ENCODE measurements at places on chromosomes 6 and 20. TPM values are rescaled to one million over a fixed set of nuclear protein-coding genes. Genes with fewer than 3 reads are reported as not detected.

LY6G6D gene
- total RNA-seq = 6.4 TPM

GRCh38 chr6:32614366-32615081 lies 22.7 kb upstream of the HLA-DQA1 start:
- no peaks in the 10 kb centered on the region for H3K36me3 ChIP-seq
- no peak overlapping the region for H3K27ac ChIP-seq
- H3K4me3 ChIP-seq = no peak overlapping the region
- no peaks in the 10 kb centered on the region for H3K27me3 ChIP-seq
- no peaks in the 10 kb centered on the region for H3K4me1 ChIP-seq
- no peak for DNase-seq

DNA sequence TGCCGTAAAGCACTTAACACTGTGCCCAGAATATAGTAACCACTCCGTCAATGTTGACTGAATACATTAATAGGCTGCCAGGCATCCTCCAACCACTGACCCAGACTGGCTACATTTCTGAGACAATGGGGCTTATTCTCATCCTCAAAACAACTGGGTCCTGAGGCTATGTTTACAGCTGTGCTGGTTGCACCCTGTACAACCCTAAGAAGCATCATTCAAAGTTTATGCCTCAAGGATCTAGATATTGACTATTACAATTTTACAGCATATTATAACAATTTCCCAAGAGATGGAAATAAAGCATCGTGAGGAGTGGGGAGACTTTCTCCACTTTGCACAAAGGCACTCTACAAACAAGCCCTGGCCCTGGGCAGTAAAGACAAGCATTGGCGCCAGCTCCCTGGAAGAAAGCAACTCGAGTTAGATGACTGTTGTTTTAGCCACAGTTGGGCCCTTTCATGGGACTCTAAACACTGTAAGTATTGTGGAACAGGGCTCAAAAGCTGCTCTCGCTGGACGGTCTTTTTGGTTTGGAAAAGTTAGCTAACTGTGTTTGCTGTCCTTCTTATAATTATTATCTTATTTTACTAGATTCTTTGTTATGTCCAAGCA lies 30.2 kb downstream of the MYLIP start:
- no peaks in the 10 kb centered on the region for H3K36me3 ChIP-seq
- DNase-seq = no peak
- H3K4me3 ChIP-seq = no peak overlapping the region
- no peaks in the 10 kb centered on the region for H3K27me3 ChIP-seq
- H3K27ac ChIP-seq = no peak overlapping the region
- H3K4me1 ChIP-seq = peaks cover 8% of the 10 kb centered on the region

DNA sequence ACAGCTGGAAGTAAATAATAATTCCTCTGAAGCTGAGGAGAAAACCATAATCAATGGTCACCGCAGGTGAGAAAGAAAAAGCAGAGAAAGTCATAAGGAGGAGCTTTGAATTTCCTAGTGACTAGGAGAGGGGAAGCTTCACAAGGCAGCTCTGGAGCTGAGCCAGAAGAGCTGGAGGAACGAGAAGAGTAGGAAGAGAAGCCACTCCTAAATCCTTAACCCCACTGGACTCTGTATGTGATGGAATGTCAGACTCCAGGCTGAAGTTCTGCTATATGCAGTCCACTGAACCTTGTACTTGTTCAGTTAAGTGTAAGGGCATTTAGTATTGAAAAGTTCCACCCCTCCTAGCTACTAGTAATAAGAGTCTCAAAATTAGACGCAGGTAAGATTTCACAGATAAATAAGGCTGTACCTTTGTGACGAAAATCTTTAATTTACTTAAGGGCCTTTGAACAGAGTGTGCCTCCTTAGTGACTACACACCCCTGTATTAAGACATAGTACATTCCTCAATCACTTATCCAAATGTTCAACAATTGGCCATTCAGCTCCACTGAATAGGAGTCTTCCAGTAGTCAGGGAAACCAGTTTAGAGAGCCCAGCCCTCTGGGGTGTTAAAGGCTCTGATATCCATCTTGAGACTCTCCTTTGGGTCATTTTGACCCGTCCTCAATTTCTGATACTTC lies 71.4 kb upstream of the UFL1 start:
- DNase-seq = no peak
- H3K4me1 ChIP-seq = no peaks in the 10 kb centered on the region
- H3K27me3 ChIP-seq = no peaks in the 10 kb centered on the region
- H3K27ac ChIP-seq = no peak overlapping the region
- H3K36me3 ChIP-seq = no peaks in the 10 kb centered on the region
- H3K4me3 ChIP-seq = no peak overlapping the region

GRCh38 chr6:150093397-150093796 lies 24.5 kb upstream of the ULBP3 start:
- DNase-seq = no peak
- no peak overlapping the region for H3K4me3 ChIP-seq
- no peaks in the 10 kb centered on the region for H3K27me3 ChIP-seq
- H3K36me3 ChIP-seq = no peaks in the 10 kb centered on the region
- no peak overlapping the region for H3K27ac ChIP-seq

GRCh38 chr20:25353747-25354705 lies 36.6 kb downstream of the ABHD12 start:
- no peaks in the 10 kb centered on the region for H3K36me3 ChIP-seq
- no peak for DNase-seq
- H3K4me3 ChIP-seq = no peak overlapping the region
- no peaks in the 10 kb centered on the region for H3K4me1 ChIP-seq
- H3K27ac ChIP-seq = peak overlapping the region; percentile 72
- no peaks in the 10 kb centered on the region for H3K27me3 ChIP-seq

SNTA1 gene
- total RNA-seq = 42.7 TPM

DNA sequence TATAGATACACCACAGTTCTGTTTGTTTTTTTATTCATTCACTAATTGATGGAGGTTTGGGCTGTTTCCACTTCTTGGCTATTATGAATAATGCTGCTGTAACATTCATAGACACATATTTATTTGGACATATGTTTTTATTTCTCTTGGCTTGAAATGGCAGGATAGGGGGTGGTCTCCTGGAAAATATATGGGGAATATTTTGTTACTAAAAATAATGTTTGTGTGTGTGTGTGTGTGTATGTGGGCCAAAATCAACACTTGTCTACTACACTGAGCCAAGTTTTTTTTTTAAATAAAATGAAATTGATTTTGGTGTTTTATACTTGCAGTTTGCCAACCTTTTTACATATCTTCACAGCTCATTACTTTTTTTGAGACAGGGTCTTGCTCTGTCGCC lies 264.4 kb upstream of the SULF2 start:
- no peaks in the 10 kb centered on the region for H3K4me1 ChIP-seq
- DNase-seq = no peak
- no peak overlapping the region for H3K4me3 ChIP-seq
- no peak overlapping the region for H3K27ac ChIP-seq

RIPOR2 gene
- total RNA-seq = 6.1 TPM

DNA sequence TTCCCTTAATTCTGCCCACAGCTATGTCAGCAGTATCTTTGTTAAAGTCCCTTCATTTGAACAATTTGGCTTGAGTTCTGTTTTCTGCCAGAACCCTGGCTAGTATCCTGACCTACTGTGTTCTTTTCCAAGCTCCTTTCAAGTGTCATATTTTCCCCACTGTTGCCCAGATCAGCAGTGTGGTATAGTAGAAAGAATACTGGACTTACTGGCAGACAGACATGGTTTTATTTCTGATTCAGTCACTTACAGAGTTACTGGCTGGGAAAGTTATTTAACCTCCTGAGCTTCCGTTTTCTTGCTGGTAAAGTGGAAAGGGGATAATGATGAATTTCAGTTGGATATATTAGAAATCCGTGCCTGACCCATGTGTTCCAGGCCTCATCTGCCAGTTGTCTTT lies 39.8 kb upstream of the RAB23 start:
- no peaks in the 10 kb centered on the region for H3K27me3 ChIP-seq
- H3K4me1 ChIP-seq = peaks cover 72% of the 10 kb centered on the region
- no peaks in the 10 kb centered on the region for H3K36me3 ChIP-seq
- no peak for DNase-seq
- no peak overlapping the region for H3K4me3 ChIP-seq

DNA sequence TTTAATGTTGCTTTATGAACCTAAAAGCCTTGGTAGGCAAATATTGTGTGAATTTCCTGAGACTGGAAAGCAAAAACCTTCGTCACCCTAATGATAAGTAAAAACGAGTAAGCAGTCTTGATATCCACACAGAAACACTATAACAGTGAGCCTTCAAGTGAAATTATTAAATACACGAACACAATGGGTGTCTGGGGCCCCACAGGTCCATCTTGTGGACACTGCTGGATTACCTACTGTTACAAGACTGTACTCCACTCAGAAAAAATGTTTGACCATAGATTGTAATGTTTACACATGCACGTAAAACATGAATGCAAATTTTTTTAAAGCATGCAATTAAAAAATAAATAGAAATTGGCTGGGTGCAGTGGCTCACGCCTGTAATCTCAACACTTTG lies 466.9 kb downstream of the CD83 start:
- H3K4me1 ChIP-seq = no peaks in the 10 kb centered on the region
- no peak overlapping the region for H3K4me3 ChIP-seq
- H3K27ac ChIP-seq = no peak overlapping the region

- no peak overlapping the region for H3K27ac ChIP-seq
- peaks cover 26% of the 10 kb centered on the region for H3K27me3 ChIP-seq
- no peak overlapping the region for H3K4me3 ChIP-seq
- peaks cover 7% of the 10 kb centered on the region for H3K4me1 ChIP-seq
These were observed 41.3 kb downstream of the HLA-DPB1 start for GRCh38 chr6:33116841-33117711.

GRCh38 chr20:46286382-46286781 lies 21.9 kb downstream of the CDH22 start:
- H3K4me3 ChIP-seq = no peak overlapping the region
- H3K27me3 ChIP-seq = no peaks in the 10 kb centered on the region

SPDEF gene
- total RNA-seq = not detected

GRCh38 chr6:82085701-82086100 lies 161.8 kb downstream of the IBTK start:
- no peak overlapping the region for H3K4me3 ChIP-seq
- DNase-seq = no peak
- H3K36me3 ChIP-seq = no peaks in the 10 kb centered on the region
- no peaks in the 10 kb centered on the region for H3K4me1 ChIP-seq
- no peaks in the 10 kb centered on the region for H3K27me3 ChIP-seq

DNA sequence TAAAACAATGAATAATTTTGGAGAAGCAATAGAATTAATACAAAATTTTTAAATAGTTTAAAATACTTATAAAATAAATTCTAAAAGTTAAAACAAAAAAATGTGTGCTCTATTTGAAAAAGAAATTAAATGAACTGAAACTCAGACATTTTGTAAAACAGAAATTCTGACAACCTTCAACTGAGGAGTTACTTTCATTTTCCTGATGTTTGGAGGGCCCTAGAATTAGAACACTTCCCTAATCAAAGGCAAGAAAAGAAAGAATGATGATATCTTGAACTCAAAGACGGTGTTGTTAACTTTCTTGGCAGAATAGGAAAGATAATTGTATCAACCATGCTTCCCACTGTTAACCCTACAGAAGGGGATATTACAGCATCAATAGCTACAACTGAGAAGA lies 27.9 kb downstream of the SNX14 start:
- H3K4me1 ChIP-seq = no peaks in the 10 kb centered on the region
- H3K4me3 ChIP-seq = no peak overlapping the region
- no peak overlapping the region for H3K27ac ChIP-seq
- H3K27me3 ChIP-seq = no peaks in the 10 kb centered on the region
- H3K36me3 ChIP-seq = peaks cover 42% of the 10 kb centered on the region
- no peak for DNase-seq

ELOVL2 gene
- 0.16 TPM for total RNA-seq

GRCh38 chr6:8391934-8392333 lies 43.4 kb downstream of the SLC35B3 start:
- H3K4me3 ChIP-seq = no peak overlapping the region
- H3K36me3 ChIP-seq = no peaks in the 10 kb centered on the region
- no peaks in the 10 kb centered on the region for H3K4me1 ChIP-seq
- no peak for DNase-seq
- no peaks in the 10 kb centered on the region for H3K27me3 ChIP-seq
- H3K27ac ChIP-seq = no peak overlapping the region

DNA sequence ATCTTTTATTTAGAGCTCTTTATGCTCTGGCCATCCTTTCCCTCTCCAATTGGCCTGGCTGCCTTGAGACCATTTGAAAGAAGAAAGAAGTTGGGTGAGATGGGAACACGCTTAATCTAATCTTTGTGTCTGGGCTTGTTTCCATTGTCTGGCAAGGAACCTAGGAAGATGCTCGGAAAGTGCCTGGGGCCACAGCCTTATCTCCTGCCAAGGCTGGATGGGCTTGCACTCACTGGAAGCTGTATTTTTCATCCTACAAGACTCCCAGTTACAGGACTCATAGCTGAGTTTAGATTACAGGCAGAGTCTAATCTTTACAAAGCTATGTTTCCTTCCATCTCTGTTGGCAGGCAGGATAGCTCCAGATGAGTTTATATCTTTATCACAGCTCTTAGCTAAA lies 33.1 kb upstream of the CDYL start:
- DNase-seq = no peak
- no peaks in the 10 kb centered on the region for H3K36me3 ChIP-seq
- no peaks in the 10 kb centered on the region for H3K4me1 ChIP-seq
- H3K27me3 ChIP-seq = no peaks in the 10 kb centered on the region

VGLL2 gene
- total RNA-seq = not detected

GRCh38 chr6:33276864-33277662 lies at the start of gene B3GALT4:
Gene B3GALT4, plus strand, starts transcription at chr6:33277123. Its CDS starts 297 bp downstream, at chr6:33277420.
- H3K4me1 ChIP-seq = no peaks in the 10 kb centered on the region
- peak within 1 kb of the TSS; percentile 87 for H3K4me3 ChIP-seq
- peak within 1 kb of the TSS; percentile 94 for H3K27ac ChIP-seq
- H3K27me3 ChIP-seq = no peaks in the 10 kb centered on the region
- H3K36me3 ChIP-seq = peaks cover 24% of the 10 kb centered on the region

DNA sequence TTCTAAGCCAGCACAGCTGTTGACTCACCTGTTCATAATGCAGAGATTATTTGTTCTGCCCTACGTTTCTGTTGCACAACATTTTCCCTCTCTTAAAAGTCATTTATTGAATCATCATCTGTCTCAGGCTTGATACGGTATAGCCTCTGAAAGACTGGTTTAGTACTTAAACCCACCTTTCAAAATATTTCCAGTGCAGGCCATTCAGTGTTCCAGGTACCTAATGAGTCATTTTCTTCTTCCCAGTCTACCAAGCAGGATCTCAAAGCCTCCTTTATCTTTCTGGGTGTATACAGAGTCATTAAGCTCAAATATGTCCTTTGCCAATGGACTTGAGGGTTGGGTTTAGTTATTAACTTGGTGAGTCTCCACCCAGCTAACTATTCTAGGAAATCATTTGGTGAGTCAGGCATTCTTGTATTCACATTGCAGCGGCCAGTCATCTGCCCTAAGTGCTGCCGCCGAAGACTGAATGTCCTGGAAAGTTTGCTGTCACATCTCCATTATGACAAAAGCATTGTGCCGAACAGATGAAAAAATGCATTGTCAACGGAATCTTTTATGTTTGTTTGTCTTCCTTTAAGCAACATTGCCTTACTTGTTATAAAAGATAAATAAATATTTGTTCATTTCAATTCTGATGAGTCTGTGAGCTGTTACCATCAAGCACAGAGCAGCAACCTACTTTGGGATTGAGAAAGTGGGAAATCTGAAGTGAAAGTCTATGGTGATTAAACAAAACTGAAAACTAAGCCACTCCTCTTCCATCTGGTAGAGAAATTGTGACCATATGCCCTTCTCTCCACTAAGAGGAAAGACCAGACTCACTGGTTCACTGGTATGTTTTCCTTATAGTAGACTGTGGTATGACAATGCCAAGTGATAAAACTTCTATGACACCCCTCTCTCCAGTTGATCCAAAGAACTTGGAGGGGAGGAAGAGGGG lies 14.3 kb upstream of the FAM135A start:
- H3K27me3 ChIP-seq = no peaks in the 10 kb centered on the region
- H3K4me1 ChIP-seq = no peaks in the 10 kb centered on the region
- H3K27ac ChIP-seq = no peak overlapping the region
- no peak overlapping the region for H3K4me3 ChIP-seq
- no peak for DNase-seq
